ENCODE measurements at places on chromosomes 4 and X. TPM values are rescaled to one million over a fixed set of nuclear protein-coding genes. Genes with fewer than 3 reads are reported as not detected.

- H3K36me3 ChIP-seq, result peaks cover 49% of the 10 kb centered on the region
- DNase-seq, result peak; percentile 86
- peak within 1 kb of the TSS; percentile 94 for H3K4me3 ChIP-seq
- H3K4me1 ChIP-seq, result peaks cover 42% of the 10 kb centered on the region
- no peaks in the 10 kb centered on the region for H3K27me3 ChIP-seq
Measured at GRCh38 chrX:71111141-71111843, at the start of gene IL2RG. Gene IL2RG, minus strand, starts transcription at chrX:71111577. Its CDS starts 38 bp downstream, at chrX:71111539.

GRCh38 chrX:18490806-18491555 is 65.6 kb downstream of the CDKL5 start:
- H3K4me1 ChIP-seq, result no peaks in the 10 kb centered on the region
- no peaks in the 10 kb centered on the region for H3K27me3 ChIP-seq
- no peak for DNase-seq
- no peaks in the 10 kb centered on the region for H3K36me3 ChIP-seq
- no peak overlapping the region for H3K4me3 ChIP-seq
- no peak overlapping the region for H3K27ac ChIP-seq

DNA sequence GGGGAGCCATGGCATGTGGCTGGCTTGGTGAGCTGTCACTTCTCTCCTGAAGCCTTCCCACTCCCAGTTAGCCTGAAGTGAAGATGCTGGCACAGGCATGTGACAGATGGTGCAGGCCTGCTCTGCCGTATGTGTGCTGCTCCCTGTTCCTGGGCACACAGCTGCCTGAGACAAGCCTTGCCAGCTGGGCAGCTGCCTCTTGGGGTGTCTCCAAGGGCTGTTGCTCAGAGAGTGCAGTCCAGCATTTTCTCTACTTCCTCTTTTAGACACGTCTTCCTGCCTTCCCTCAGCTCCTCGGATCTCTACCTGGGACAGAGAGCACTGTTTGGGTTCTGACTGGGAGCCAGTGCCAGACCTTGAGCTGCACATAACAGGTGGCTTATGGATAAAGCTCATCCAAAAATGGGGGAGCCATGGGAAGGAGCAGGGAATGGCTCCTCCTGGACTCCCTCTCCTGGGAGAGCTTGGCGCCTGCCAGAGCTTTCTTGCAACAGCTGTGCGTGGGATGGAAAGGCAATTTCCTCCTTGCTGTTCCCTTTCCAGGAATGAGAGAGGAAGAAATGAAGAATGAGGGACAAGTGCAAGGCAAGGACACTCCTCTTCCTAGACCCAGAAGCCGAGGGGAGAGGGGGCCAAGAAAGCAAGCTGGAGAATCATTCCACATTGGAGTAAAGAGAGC is 132.9 kb downstream of the MSL3 start:
- H3K4me3 ChIP-seq, result no peak overlapping the region
- no peak overlapping the region for H3K27ac ChIP-seq
- no peaks in the 10 kb centered on the region for H3K27me3 ChIP-seq
- H3K4me1 ChIP-seq, result no peaks in the 10 kb centered on the region

DNA sequence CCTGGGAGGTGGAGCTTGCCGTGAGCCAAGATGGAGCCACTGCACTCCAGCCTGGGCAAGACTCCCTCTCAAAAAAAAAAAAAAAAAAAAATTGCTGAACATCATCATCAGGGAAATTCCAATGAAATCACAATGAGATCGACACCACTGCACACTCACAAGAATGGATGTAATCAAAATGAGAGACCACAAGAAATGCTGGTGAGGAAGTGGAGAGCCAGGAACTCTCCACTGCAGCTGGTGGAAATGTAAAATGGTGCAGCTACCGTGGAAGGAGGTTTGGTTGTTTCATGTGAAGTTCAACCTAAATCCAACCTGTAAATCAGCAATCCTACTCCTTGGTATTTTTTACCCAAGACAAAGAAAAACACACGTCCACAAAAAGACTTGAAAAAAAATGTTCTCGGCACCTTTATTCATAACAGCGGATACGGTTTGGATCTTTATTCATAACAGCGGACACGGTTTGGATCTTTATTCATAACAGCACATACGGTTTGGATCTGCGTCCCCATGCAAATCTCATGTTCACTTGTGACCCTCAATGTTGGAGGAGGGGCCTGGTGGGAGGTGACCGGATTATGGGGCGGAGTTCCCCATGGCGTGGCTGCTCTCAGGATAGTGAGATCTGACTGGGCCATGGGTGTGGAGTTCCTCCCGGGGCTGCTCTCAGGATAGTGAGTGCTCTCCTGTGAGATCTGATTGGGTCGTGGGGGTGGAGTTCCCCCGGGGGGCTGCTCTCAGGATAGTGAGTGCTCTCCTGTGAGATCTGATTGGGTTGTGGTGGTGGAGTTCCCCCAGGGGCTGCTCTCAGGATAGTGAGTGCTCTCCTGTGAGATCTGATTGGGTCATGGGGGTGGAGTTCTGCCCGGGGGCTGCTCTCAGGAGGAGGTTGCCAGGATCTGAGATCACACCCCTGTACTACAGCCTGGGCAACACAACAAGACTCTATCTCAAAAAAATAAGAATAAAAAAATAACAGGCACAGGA is 7.7 kb downstream of the GAK start:
- peaks cover 43% of the 10 kb centered on the region for H3K36me3 ChIP-seq
- DNase-seq, result no peak
- peaks cover 58% of the 10 kb centered on the region for H3K4me1 ChIP-seq
- no peak overlapping the region for H3K4me3 ChIP-seq
- H3K27me3 ChIP-seq, result no peaks in the 10 kb centered on the region
- H3K27ac ChIP-seq, result peak overlapping the region; percentile 51

GRCh38 chr4:2298532-2298991 is 36.7 kb upstream of the MXD4 start:
- no peak overlapping the region for H3K4me3 ChIP-seq
- H3K4me1 ChIP-seq, result peaks cover 41% of the 10 kb centered on the region
- peaks cover 3% of the 10 kb centered on the region for H3K36me3 ChIP-seq
- peaks cover 10% of the 10 kb centered on the region for H3K27me3 ChIP-seq
- H3K27ac ChIP-seq, result no peak overlapping the region

- DNase-seq, result no peak
- no peak overlapping the region for H3K27ac ChIP-seq
- H3K4me3 ChIP-seq, result no peak overlapping the region
- H3K4me1 ChIP-seq, result no peaks in the 10 kb centered on the region
- H3K36me3 ChIP-seq, result no peaks in the 10 kb centered on the region
- H3K27me3 ChIP-seq, result peaks cover 9% of the 10 kb centered on the region
Measured at GRCh38 chr4:89598602-89599001, 238.4 kb downstream of the SNCA start.

- DNase-seq, result no peak
- H3K27me3 ChIP-seq, result no peaks in the 10 kb centered on the region
- H3K27ac ChIP-seq, result no peak overlapping the region
- H3K36me3 ChIP-seq, result no peaks in the 10 kb centered on the region
Measured at GRCh38 chr4:125719987-125720386, 405.2 kb downstream of the FAT4 start.

- no peak overlapping the region for H3K4me3 ChIP-seq
- no peaks in the 10 kb centered on the region for H3K27me3 ChIP-seq
- H3K4me1 ChIP-seq, result no peaks in the 10 kb centered on the region
- H3K27ac ChIP-seq, result no peak overlapping the region
- no peak for DNase-seq
Measured at GRCh38 chrX:119041175-119041574, 31.6 kb upstream of the CT47C1 start.

GRCh38 chrX:114582698-114583395 is 1.0 kb upstream of the HTR2C start:
- no peak overlapping the region for H3K27ac ChIP-seq
- no peak overlapping the region for H3K4me3 ChIP-seq
- peaks cover 20% of the 10 kb centered on the region for H3K27me3 ChIP-seq
- peaks cover 2% of the 10 kb centered on the region for H3K36me3 ChIP-seq

DNA sequence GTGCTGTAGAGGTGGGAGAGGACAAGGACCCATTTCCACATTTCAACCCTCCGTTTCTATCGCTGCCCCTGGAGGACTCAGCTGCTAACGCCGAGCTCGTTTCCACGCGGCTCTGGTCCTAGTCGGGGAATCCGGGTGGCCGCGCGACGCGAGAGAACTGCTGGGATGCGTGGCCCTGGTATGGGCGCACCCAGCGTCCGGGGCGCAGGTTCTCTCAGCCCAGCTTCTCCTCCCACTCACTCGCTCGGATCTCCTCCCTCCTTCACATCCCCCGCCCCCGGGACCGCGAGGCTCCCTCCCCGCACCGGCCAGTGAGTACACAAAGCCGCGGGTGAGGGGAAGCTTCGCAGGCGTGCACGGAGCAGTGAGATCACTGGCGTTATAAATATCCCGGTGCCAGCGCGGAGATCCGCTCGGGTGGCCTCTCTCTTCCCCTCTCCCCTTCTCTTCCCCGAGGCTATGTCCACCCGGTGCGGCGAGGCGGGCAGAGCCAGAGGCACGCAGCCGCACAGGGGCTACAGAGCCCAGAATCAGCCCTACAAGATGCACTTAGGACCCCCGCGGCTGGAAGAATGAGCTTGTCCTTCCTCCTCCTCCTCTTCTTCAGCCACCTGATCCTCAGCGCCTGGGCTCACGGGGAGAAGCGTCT is at the start of gene FGF5:
FGF5 (plus strand) TSS at position 412 of the 649 bp plus-strand sequence; CDS start at position 573, 161 bp downstream.
- peaks cover 4% of the 10 kb centered on the region for H3K36me3 ChIP-seq
- peak within 1 kb of the TSS; percentile 48 for H3K4me3 ChIP-seq
- peaks cover 82% of the 10 kb centered on the region for H3K27me3 ChIP-seq
- no peak within 1 kb of the TSS for H3K27ac ChIP-seq
- no peak for DNase-seq
- peaks cover 24% of the 10 kb centered on the region for H3K4me1 ChIP-seq

DNA sequence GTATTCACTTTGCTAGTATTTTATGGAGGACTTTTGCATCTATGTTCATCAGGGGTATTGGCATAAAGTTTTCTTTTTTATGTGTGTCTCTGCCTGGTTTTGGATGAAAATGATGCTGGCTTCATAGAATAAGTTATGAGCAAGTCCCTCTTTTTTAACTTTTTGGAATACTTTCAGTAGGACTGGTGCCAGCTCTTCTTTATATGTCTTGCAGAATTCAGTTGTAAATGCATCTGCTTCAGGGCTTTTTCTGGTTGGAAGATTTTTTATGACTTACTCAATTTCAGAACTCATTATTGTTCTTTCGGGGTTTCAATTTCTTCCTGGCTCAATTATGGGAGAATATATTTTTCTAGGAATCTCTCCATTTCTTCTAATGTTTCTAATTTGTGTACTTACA is 9.1 kb upstream of the CSN2 start:
- H3K36me3 ChIP-seq, result no peaks in the 10 kb centered on the region
- no peaks in the 10 kb centered on the region for H3K27me3 ChIP-seq
- no peaks in the 10 kb centered on the region for H3K4me1 ChIP-seq
- no peak overlapping the region for H3K27ac ChIP-seq
- H3K4me3 ChIP-seq, result no peak overlapping the region
- no peak for DNase-seq

- DNase-seq, result peak; percentile 32
- peaks cover 6% of the 10 kb centered on the region for H3K36me3 ChIP-seq
- H3K4me1 ChIP-seq, result peaks cover 26% of the 10 kb centered on the region
- peak overlapping the region; percentile 96 for H3K27ac ChIP-seq
Measured at GRCh38 chrX:107629540-107629909, 1.2 kb downstream of the PRPS1 start.

DNA sequence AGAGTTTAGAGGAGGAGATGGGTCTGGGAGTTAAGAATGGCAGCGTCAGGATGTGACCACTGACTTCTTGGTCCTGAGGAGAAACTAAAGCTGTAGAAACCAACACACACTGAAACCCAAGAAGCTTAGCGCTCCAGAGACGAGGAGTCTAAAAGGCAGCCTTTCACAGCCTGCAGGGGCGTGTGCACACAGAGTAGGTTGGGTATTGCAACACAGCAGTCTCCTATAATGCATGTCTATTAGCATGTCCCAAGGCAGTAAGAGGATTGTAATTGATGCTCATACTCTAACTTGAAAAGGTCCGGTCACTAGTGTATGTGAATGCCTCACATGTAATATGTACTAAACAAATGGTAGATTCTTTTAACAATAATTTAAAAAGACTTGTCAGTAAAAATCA is 57.4 kb downstream of the PTTG2 start:
- peaks cover 5% of the 10 kb centered on the region for H3K4me1 ChIP-seq
- no peaks in the 10 kb centered on the region for H3K27me3 ChIP-seq
- no peak overlapping the region for H3K27ac ChIP-seq
- no peak overlapping the region for H3K4me3 ChIP-seq
- no peak for DNase-seq
- peaks cover 39% of the 10 kb centered on the region for H3K36me3 ChIP-seq

DNA sequence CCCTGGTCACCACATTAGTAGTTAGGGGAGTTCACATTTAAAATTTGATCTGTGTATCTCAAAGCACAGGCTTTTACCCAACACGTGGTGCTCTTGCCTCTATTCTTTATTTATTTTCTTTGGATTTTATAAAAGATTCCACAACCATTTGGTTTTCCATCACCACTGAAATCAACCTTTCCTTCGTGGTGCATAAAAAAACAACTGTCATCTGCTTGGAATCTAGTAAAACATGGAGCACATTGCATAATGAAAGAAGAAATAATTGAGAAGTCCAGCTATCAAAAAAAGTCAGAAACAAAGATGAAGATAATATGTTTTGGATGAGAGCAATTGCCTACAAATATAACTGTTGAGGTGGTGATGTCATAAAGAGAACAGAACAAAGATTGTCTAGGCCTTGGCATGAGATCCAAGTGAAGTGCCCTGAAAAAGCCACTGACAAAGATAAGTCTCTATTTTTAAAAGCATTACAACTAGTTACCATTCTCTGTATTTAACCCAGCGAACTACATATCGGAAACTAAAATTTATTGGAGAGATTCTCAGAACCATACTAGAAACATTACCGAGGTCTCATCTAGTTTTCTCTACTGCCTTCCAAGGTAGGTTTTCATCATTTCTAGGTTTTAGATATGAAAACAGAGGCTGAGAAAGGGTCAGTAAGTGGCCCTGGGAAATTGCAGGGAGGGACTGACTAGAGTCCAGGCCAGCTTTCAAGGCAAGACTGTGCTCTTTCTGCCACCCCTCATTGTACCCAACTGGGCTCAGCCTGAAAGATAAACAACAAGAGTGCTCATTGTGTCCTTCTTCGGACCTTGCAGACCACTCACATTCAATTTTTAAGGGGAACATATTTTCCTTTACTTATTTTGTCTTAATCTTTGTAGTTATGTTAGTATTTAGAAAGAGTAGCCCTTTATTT is 127.3 kb downstream of the MAD2L1 start:
- H3K4me1 ChIP-seq, result no peaks in the 10 kb centered on the region
- no peak overlapping the region for H3K27ac ChIP-seq
- no peaks in the 10 kb centered on the region for H3K36me3 ChIP-seq
- H3K4me3 ChIP-seq, result no peak overlapping the region
- DNase-seq, result no peak

- no peaks in the 10 kb centered on the region for H3K4me1 ChIP-seq
- H3K36me3 ChIP-seq, result no peaks in the 10 kb centered on the region
- DNase-seq, result no peak
- no peak overlapping the region for H3K27ac ChIP-seq
- H3K27me3 ChIP-seq, result no peaks in the 10 kb centered on the region
- no peak overlapping the region for H3K4me3 ChIP-seq
Measured at GRCh38 chr4:7359400-7360062, 75.2 kb downstream of the PSAPL1 start.

GRCh38 chrX:151970661-151971060 is 3.8 kb downstream of the GABRE start:
- DNase-seq, result no peak
- no peak overlapping the region for H3K4me3 ChIP-seq
- H3K4me1 ChIP-seq, result no peaks in the 10 kb centered on the region
- H3K27ac ChIP-seq, result no peak overlapping the region

The ERVMER34-1 gene
- not detected for total RNA-seq

The NEUROG2 gene
- total RNA-seq, result not detected

The IGBP1 gene
- total RNA-seq, result 44.5 TPM

The ABCB7 gene
- 23.0 TPM for total RNA-seq

The LRCH2 gene
- total RNA-seq, result not detected

The FAM200B gene
- total RNA-seq, result 15.8 TPM

The GBA3 gene
- not detected for total RNA-seq

The FABP2 gene
- total RNA-seq, result not detected

The OPN1LW gene
- total RNA-seq, result not detected

The TLL1 gene
- total RNA-seq, result not detected

Data from activated CD8-positive, alpha-beta T cell treated with anti-CD3 and anti-CD28 coated beads, Interleukin-2, amount 10 ng/mL, durations not matched to agents 7 days and 5 days (primary cell).